Muscle of back (tissue), 13 donors: ENCODE measurements at places on chromosomes 12 and 14. TPM values are rescaled to one million over a fixed set of nuclear protein-coding genes. Genes with fewer than 3 reads are reported as not detected.

ANO4 gene
- 1.2 TPM for polyA plus RNA-seq

TRIM9 gene
- polyA plus RNA-seq = 4.4 TPM

GPR162 gene
- 17.5 TPM for polyA plus RNA-seq

NTS gene
- 7.0 TPM for polyA plus RNA-seq

GLIPR1L1 gene
- polyA plus RNA-seq = 0.31 TPM

KRT3 gene
- polyA plus RNA-seq = 0.46 TPM

ZBTB39 gene
- polyA plus RNA-seq = 4.8 TPM

HOXC10 gene
- 48.6 TPM for polyA plus RNA-seq

ALDH1L2 gene
- 8.6 TPM for polyA plus RNA-seq

CNOT2 gene
- 66.4 TPM for polyA plus RNA-seq

GRCh38 chr12:69616025-69616424, 5.3 kb upstream of the LRRC10 start:
- no peak for DNase-seq

DNA sequence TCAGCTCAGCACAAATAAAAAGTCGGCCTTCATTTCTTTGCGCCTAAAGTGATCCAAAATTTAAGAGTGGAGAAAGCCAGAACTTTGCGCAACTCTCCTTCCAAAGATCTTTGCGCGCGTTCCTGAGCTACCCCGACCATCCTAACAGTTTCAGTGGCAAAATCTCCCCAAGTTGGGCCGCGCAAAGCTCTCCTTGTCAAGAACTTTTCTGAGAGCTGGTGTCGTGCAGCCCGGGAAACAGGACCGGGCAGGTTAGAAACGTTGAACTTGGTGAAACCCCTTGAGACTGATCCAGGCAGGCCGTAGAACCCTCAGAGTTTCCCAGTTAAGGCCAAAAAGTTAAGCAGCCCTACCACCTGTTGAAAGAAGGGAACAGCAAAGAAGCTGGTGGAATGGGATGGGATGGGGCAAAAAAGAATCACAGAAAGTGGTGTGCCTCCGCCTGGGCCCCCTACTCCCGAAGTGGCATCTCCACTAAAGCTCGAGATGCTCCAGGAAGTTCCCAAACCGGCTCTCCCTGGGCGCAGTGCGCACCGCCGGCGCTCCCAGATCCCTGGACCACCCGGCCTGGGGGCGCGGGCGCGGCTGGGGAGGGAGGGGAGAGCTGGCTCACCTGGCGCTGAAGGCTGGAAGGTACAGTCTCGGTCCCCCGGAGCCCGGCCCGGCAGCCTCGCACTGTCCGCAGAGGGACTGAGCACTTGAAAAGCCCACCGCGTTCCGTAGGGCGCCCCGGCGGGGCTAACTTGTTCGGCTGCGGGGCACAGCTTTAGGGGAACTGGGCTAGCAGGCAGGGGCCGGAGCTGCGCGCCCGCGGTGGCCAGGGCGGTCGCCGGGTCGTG, 768 bp downstream of the DBX2 start:
- DNase-seq = peak; percentile 56

DNA sequence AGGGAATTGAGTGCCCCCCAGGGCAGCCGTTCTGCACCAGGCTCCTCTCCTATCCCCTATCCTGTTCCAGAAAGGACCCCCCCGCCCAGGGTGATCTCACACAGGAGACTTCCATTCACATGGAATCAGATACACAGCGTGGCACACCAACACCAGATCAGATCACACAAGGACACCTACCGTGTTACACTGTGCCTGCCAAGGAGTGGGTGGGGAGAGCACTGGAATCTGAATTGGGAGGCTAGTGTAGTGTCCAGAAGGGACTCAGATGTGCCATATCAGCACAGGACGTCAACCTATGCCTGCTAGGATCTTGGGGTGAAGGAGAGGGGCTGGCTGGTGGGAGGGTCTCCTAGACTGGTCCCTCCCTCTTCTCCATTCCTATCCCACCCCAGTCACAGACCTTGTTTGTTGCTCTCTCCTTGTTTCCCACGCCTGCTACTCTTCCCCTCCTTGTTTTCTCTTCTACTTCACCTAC, 2.3 kb downstream of the PTMS start:
- peak; percentile 47 for DNase-seq

- DNase-seq = no peak
Observed at GRCh38 chr14:71532790-71533189, 399.4 kb upstream of the RGS6 start.

GRCh38 chr14:26974965-26975364, 377.1 kb upstream of the NOVA1 start:
- DNase-seq = no peak

GRCh38 chr12:18158774-18159557, 69.0 kb upstream of the RERGL start:
- no peak for DNase-seq

DNA sequence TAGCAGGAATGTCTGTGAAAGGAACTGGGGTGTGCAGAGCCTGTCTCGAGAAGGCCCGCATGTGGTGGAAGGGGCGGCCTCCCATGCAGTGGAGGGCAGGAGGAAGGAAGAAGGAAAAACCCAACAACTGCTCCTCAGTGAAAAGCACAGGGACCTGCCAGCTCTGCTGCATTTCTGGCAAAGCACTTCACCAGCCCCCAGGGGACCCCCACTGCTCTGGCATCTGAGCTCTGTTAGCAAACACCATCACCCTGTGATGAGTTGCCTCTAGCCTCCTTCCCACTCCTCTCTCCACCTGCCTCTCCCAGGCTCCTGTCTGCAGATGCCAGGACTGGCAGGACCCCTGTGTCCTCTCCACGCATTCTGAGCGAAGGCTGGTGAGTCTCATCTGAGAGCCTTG, 69.0 kb upstream of the DDX11 start:
- no peak for DNase-seq

GRCh38 chr14:24422261-24422660, 7.2 kb downstream of the CBLN3 start:
- no peak for DNase-seq

- no peak for DNase-seq
Observed at GRCh38 chr12:94851396-94852028, 152.0 kb downstream of the NDUFA12 start.

DNA sequence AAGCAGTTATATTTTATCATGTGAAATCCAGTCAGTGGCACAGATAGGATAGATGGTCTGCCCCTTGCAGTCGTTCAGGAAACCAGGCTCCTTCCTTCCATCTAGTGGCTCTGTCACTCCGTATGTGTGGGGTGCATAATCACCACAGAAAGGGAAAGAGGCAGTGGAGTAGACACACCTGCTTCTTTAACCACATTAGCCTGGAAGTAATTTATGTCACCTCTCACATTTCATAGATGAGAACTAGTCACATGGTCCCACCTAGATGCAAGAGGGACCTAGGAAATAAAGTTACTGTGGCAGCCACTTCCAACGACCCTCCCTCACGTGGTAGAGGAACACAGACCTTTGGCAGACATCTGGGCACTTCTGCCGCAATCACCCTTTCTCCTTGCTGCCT, 14.2 kb upstream of the RNU6-8 start:
- DNase-seq = no peak

GRCh38 chr14:96096639-96097610, 57.8 kb downstream of the C14orf132 start:
- DNase-seq = no peak

GRCh38 chr12:14416658-14417057, 51.2 kb downstream of the ATF7IP start:
- peak; percentile 66 for DNase-seq

- peak; percentile 75 for DNase-seq
Observed at GRCh38 chr12:65278576-65279368, at the start of gene MSRB3. TSS of gene MSRB3 (plus strand) at chr12:65278683. CDS start at chr12:65308580, 29,897 bp downstream.
